ENCODE measurements at places on chromosomes 2 and 18.

DNA sequence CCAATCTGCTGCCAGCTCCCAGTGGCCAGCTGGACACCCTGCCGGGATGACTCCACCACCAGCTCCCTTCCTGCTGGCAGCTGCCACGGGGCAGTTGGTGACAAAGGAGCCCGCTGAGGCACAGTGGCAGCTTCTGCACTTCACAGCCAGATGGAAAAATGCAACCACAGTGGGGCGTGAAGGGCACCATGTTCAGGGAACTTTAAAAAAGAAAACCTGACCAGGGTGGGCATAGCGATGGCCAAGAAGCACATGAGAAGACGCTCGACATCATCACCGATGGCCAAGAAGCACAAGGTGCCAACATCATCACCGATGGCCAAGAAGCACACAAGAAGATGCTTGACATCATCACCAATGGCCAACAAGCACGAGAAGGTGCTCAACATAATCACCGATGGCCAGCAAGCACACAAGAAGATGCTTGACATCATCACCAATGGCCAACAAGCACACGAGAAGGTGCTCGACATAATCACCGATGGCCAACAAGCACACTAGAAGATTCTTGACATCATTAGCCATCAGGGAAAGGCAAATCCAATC, 243.5 kb downstream of the EIPR1 start:
- DNase-seq: no peak

DNA sequence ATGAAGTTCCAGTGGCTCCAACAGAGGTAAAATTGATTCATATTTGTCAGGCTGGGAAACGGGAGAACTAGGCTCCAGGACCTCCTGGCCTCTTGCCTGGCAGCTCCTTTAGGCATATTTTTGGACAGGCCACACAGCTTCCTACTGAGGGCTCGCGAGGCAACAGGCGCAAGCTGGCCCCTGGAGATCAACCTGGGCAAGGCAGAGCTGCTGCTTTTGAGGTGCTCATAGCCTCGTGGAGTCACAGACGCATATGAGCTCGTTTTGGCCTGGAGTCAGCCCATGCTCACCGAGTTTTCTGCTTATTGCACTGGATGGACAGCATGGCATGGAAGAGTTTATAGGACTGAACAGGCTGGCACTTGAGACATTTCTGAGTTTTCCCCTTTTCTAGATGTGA, 97.7 kb downstream of the CAPN13 start:
- no peak for DNase-seq

DNA sequence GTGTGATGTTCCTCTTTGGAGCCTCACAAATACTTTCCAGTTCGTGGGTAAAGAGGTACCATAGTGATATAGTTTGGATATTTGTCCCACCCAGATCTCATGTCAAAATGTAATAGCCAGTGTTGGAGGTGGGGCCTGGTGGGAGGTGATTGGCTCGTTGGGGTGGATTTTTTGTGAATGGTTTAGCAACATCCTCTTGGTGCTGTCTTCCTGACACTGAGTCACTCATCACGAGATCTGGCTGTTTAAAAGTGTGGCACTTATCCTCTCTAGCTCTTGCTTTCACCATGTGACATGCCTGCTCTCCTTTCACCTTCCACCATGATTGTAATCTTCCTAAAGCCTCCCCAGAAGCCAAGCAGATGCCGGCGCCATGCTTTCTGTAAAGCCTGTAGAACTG, 3.0 kb upstream of the CCDC93 start:
- no peak for DNase-seq

- DNase-seq: no peak
Observed at GRCh38 chr2:103002954-103003353, 241.1 kb downstream of the TMEM182 start.

GRCh38 chr18:7662866-7663265, 95.8 kb downstream of the PTPRM start:
- DNase-seq: no peak

- no peak for DNase-seq
Observed at GRCh38 chr18:1578505-1578904, 673.8 kb downstream of the ADCYAP1 start.

- no peak for DNase-seq
Observed at GRCh38 chr2:107810734-107811133, 16.0 kb upstream of the RGPD4 start.

GRCh38 chr2:33810046-33810835, 211.1 kb upstream of the FAM98A start:
- no peak for DNase-seq

- no peak for DNase-seq
Observed at GRCh38 chr18:74342416-74343043, 26.9 kb downstream of the C18orf63 start.

DNA sequence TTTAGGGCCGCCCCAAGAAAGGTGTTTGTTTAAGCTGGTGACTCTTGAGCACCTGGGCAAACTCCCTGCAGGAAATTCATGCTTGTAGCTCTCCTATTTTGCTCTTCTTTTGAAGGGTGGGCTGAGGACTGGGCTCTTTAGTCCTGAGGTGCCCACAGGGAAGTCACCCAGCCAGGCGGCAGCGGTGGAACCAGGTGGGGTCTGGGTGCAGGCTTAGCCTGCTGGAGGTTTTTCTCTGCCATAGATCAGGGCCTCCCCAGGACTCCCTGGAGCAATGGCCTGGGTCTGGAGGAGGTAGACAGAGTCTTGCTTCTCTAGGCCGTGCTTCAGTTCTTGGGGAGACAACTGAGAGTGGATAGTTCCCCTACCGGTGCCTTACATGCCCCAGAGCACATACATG, 99.9 kb downstream of the CLIP4 start:
- no peak for DNase-seq

DNA sequence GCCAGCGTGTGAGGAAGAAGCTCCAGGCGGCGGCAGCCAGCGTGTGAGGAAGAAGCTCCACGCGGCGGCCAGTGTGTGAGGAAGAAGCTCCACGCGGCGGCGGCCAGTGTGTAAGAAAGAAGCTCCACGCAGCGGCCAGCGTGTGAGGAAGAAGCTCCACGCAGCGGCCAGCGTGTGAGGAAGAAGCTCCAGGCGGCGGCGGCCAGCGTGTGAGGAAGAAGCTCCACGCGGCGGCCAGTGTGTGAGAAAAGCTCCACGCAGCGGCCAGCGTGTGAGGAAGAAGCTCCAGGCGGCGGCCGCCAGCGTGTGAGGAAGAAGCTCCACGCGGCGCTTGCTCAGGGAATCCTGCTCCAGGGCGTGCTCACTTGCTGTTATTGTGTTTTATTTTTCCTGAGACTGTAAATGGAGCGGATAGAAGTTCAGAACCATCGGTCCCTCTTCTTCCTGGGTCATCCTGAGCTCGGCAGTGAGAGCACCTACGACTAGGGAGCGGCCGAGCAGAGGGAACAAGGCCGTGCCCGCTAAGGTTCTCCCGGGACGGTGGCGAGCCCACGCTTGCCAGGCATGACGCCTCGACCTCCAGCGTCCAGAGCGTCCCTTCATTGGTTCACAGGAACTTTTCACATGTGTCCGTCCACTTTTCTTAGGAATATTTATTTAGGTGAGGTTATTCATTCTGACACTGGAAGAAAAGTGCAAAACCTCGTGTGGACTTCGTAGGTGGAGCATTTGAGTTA, 94.2 kb downstream of the TMEM18 start:
- DNase-seq: no peak

DNA sequence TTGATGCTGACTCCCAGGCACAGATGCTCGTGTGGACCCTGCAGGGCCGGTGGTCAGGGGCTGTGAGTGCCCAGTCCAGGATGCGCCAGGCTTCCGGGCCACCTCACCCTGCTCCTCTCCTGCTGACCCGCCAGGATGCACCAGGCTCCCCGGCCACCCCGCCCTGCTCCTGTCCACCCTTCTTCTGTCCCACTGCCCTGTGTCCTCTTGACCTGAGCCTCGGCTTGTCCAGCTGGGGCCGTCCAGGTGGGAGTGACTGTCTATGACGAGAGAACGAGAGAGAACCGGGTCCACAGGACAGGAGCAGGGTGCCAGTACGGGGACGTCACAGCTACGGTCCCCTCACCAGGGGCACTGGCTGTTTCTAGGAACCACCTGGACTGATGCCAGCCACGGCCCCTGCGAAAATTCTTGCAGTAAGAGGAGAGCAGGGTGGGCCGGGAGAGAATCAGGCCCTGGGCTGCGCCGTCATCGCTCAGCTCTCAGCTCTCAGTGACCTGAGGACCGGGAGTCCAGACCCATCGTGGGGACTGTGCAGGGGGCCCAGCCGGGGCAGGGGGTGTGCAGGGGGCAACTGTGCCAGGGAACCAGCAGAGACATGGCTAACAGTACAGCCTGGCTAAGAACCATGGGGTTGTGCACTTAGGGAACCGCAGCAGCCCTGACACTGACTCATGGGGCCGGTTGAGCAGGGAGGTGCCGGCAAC, 12.9 kb upstream of the NFATC1 start:
- no peak for DNase-seq

- DNase-seq: no peak
Observed at GRCh38 chr2:127655209-127656073, 9.5 kb downstream of the GPR17 start.

DNA sequence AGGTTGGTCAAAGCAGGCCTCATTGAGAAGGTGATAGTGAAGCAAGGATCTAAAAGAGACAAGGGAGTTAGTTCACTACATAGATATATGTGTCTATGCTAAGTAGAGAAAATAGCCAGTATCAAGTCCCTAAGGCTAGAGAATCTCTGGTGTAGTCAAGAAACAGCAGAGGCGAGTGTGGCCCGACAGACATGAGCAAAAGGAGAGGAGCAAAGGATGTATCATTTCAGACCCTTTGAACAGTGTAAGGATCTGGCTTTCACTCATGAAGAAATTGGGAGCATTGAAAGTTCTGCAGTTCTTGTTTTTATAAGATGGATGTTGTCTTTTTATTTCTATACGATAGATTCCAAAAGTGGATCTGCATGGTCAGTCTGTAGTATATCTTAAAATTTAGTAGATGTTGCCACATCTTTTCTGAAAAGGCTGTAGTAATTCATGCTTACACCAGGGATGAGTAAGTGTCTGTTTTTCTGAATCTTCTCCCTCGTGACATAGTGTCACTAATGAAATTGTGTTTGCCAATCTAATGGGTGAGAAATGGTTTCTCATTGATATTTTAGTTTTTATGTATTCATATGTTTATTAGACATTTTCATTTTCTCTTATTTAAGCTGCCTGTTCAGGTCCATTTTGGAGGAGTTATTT, 18.8 kb downstream of the SP100 start:
- DNase-seq: no peak

DNA sequence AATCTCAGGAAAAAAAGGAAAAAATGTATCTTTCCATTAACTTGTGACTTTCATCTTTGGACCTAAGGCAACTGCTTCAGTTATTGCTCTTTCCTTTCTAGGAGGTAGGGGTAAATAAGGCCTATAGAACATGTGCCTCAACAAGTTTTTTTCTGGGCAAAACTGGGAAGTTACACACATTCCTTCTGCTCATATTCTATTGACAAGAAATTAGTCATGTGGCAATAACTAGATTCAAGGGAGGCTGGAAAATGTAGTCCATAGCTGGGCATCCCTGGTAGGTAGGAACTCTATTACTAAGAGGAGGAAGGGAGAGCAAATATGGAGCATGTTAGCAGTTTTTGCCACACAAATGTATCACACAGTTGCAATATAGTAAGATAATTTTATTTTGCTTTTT, 37.7 kb upstream of the NEMP2 start:
- DNase-seq: no peak

- no peak for DNase-seq
Observed at GRCh38 chr2:120682654-120683053, 53.0 kb upstream of the GLI2 start.

DNA sequence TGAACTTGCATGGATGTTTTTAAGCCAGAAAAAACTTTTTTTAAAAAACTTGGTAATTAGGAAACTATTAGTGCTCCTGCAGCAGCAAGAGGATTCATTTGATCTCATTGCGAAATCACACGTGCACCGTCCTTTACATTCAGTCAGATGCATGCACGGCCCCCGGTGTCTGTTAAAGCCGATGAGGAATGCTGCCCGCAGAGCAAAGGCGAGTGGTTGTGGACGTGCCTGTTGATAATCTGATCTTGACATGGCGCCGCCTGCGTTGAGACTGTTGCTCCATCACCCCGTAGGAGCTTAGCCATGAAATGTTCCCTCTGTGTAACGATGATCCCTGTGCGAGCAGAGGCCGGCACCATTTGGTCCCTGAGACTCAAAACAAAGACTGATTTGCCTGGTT, 300.0 kb downstream of the GBX2 start:
- DNase-seq: no peak

DNA sequence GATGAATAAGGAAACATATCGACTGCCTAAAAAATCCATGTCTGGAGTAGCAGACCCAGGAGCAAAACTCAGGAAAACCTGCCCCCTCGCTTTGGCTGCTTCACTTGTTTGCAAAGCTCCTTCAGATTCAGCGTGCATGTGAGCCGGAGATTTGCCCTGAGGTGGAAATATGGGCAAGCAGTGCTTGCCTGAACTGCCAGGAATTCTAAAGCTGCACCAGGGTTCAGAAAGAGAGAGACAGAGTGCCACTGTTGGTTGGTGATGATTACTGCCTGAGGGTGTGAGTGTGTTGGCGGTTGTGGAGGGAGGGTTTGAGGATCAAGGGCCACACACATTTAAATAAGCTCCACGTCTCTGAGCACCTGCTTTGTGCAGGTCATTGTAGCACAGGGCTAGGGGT, 139.6 kb upstream of the RGPD4 start:
- DNase-seq: no peak

- no peak for DNase-seq
Observed at GRCh38 chr2:104378853-104379374, 475.0 kb upstream of the POU3F3 start.

DNA sequence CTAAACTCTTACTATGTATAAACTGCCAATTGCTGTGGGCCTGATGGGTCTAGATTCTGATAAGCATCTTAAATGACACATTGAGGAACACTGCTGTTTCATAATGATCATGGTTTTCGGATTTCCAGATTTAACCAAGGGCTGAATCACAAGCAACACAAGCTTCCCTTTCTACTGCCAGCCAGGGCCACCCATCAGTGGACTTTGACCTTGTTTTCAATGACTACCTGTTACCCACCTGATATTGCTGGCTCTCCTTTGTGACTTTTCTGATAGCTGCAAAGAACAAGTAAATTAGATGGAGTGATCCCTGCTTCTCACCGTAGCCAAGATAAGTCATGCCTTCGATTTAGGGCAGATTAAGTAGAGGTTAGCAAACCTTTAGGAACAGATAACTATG, 259.0 kb downstream of the PAX3 start:
- no peak for DNase-seq

GRCh38 chr2:99707592-99707991, 217.8 kb upstream of the REV1 start:
- DNase-seq: no peak
